ENCODE measurements at places on chromosomes 6 and 20.

DNA sequence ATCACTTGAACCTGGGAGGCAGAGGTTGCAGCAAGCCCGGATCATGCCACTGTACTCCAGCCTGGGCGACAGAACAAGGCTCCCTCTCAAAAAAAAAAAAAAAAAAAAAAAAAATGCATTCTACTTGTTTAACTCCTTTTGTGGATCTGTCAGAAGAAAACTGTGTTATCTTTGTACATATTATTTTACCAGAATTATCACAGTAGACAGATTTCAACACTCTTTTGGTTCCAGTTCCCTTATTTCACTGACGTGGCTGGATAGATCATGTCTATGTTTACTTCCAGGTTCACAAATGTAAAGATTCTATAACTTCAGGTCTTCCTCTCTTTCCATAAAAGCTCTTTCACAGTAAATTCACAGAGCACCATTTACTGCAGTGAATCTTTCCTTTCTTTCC lies 18.4 kb downstream of the NUDT3 start:
- DNase-seq = peak; percentile 32

DNA sequence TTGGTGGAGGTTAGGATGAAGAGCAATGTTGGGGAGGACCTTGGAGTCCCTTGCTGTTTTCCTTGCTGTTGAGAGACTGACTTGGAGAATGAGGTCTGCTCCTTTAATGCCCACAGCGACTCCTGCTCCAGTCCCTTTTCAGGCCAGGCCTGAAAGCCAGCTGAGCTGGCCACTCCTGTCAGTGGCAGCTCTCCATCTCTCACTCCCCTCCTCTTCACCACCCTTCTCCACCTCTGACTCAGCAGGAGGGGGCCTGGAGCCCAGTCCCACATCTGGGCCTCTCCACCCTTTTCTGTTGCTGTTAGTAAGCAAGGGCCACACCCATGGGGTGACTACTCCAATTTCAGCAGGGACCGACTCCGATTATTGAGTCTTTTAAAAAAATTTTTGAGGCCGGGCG lies 2.2 kb downstream of the SNX21 start:
- no peak for DNase-seq

- no peak for DNase-seq
These were observed 317.5 kb upstream of the POU3F2 start for GRCh38 chr6:98516866-98517265.

GRCh38 chr20:63808964-63809674 lies 21.9 kb downstream of the ZBTB46 start:
- DNase-seq = no peak

GRCh38 chr6:110858016-110858415 lies 16.6 kb upstream of the AMD1 start:
- no peak for DNase-seq

DNA sequence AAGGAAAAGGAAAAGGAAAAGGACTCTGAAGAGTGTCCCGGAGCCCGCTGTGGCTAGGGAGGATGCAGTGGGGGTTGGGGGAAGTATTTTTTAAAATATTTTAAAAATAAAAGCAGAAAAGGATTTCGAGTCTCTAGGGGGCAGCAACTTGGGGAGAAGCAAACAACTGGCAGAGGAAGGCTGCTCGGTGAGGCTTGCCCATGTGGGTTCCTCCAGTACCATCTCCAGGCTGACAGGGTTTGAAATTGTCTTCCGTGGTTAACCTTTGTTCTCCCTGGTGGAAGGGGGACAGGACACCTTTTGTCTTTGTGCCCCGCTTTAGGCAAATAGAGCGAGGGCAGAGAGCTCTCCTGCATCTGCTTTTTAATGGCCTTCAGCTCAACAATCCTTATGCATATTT lies 60.4 kb upstream of the SNX9 start:
- no peak for DNase-seq

- no peak for DNase-seq
These were observed 24.2 kb downstream of the TFAP2A start for GRCh38 chr6:10390495-10391298.

DNA sequence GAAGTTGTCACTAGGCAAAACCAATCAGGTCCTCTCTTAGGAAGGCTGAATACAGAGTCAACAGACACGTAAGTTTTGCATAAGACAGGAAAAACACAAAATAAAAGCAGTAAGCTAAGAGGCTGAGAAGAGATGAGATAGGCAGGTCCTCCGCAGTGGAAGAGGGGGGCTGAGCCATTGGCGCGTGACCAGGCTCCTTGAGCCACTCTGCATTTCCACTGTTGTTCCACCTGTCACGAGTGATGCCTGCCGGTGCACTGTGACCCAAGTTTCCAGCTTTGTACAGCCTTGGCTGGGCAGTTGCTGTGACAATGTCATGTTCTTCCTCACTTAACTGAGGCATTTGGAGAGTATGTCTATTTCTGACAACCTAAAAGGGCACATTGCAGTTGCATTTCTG lies 58.6 kb downstream of the NUDT3 start:
- no peak for DNase-seq

DNA sequence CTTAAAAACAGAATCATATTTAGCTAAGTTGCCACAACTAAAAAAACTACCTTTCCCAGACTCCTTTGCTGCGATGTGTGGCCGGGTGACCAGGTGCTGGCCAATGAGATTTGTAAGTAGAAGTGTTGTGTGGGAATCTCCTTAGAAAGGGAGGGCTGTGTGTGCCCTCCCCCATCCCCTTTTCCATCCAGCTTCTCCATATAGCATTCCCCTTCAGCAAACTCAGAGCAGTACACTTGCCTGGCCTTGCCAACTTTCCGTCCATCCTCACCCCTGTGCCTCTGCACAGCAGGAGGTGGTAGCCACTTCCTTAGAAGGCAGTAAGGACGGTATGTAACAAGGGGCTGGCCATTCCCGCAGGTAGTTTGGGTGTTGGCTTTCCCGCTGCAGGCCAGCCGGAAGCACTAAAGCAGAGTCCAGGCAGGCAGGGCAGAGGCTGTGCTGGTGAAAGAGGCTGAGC lies 22.3 kb upstream of the KCNK16 start:
- peak; percentile 7 for DNase-seq

DNA sequence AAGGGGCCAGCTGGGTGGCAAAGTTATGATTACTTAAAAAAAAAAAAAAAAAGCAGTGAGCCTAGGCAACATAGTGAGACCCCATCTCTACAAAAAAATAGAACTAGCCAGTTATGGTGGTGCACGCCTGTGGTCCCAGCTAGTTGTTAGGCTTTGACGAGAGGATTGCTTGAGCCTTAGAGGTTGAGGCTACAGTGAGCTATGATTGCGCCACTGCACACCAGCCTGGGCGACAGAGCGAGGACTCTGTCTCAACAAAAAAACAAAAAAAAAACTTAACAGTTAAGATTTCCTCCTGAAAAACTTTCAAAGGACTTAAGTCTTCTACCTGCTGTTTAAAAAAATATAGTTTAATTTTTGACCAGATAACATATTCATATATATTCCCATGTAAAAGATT lies 2.4 kb downstream of the GTSF1L start:
- DNase-seq = no peak

DNA sequence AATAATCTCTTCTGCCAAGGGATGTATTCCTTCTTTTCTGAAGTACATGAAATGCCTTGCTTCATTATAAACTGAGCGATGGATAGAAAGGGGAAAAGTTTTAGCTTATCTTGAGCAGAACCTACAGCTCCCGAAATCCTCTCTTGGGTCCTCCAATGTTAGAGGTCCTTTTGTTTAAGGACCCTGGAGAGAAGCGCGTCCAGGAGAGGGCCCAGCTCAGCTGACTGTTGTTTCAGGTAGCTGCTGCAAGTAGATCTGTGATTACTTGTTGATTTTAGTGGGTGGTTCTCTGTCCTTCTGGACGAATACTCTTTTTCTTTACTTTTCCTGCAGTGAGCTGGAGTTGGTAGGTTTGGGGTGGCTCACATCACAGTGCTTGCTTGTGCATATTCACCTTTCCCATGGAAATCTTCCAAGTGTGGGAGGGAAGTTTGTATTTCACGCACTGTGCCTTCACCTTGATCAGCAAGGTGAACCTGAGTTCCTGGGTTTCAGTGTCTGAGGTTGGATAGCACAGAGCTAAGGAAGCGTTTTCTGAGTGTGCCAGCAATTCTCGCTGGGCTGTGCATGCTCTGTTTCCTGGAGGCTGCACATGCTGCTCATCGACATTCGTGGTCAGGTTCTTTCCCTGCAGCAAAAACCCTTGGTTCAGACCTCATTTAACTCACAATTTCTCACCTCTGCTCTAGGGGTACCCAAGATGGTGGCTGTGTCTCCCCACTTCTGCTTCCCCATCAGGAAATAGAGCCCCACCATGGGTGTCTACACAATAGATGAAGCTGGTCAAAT lies 176.3 kb downstream of the JARID2 start:
- DNase-seq = no peak

GRCh38 chr20:62137092-62137384 lies 6.2 kb downstream of the PSMA7 start:
- no peak for DNase-seq

DNA sequence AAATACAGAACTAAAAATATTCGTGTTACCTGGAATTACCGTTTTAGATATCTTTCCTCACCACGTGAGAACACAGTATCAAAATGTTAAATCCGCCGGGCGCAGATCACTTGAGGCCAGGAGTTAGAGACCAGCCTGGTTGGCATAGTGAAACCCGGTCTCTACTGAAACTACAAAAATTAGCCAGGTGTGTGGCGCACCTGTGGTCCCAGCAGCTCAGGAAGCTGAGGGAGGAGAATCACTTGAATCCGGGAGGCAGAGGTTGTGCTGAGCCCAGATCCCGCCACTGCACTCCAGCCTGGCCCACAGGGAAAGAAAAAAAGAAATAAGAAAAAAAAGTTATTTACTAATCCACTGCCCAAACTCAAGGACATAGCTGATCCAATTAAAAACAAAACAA lies 4.8 kb upstream of the DDX43 start:
- no peak for DNase-seq

GRCh38 chr6:2877960-2878359 lies 25.1 kb downstream of the SERPINB9 start:
- no peak for DNase-seq

- no peak for DNase-seq
These were observed 65.8 kb downstream of the E2F3 start for GRCh38 chr6:20467437-20467836.

- peak; percentile 89 for DNase-seq
These were observed 1.8 kb downstream of the GTPBP2 start for GRCh38 chr6:43627008-43627825.

DNA sequence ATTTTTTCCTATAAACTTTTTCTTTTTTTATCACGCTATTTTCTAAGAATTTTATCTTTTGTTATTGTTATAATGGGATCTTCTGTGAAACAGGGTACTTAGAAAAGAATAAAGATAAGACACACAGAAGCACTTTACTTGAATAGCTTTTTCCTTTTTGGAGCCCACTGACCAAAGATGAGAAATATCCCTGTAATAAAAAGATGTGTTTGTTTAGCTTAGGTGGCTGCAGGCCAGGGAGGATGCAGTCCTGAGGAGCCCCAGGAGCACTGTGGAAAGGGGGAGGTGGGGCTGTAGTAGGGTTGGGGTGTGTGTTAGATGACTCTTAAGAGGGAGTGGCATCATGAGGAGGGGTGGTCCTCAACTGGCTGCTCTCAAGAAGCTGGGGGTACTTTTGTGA lies 128.6 kb downstream of the ARID1B start:
- no peak for DNase-seq

GRCh38 chr20:1396702-1397101 lies 3.8 kb upstream of the FKBP1A start:
- DNase-seq = no peak

DNA sequence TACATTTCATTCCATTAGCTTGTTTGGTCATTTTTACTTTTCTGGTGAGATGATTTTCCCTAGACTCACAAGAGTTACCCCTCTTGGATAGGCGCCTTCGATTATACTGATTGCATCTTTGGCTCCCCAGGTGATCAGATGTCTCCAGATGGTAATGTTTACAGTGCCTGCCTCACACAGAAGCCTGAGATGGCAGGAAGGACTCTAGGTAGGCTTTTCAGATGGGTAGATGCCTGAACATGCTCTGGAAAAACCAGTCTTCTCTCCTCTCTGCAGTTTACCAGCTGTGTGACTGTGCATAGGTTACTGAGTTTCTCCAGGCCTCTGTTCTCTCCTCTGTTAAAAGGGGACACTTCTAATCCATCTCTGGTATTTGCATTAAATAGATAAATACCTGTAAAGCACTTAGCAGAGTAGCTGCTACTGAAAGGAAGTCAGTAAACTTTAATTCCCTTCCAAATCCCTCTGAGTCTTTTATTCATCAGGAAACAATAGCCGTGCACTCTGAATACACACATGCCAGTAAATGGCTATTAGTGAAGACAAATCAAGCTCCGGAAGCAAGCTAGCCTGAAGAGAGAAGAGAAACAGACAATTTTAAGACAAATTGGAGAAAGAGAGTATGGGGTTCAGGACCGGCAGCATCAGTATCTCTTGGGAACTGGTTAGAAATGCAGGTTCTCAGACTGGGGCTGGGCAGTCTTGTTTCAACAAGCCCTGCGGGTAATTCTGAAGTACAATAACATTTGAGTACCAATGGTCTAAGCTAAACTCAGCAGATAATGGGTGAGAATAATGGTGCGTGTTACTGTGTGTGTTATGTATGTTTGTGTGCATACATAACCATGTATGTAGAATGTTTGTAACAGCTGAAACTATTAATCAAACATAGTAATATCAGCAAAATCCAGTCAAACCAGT lies 139.4 kb downstream of the UST start:
- DNase-seq = no peak

GRCh38 chr6:2819115-2819514 lies 22.5 kb downstream of the SERPINB1 start:
- DNase-seq = no peak

GRCh38 chr6:715709-716491 lies 23.0 kb upstream of the EXOC2 start:
- no peak for DNase-seq

- peak; percentile 50 for DNase-seq
These were observed 301.9 kb upstream of the SGK1 start for GRCh38 chr6:134619789-134620188.

- no peak for DNase-seq
These were observed 3.7 kb downstream of the RPS6KA2 start for GRCh38 chr6:166623318-166623717.

- DNase-seq = no peak
These were observed 42.0 kb downstream of the JARID2 start for GRCh38 chr6:15287670-15288375.

Data from cardiac muscle cell (in vitro differentiated cells and primary cell).